Pulmonary artery endothelial cell (primary cell): ENCODE measurements at places on chromosomes 1 and 21.

GRCh38 chr1:71046891-71047634, 553 bp downstream of the PTGER3 start:
- no peak for DNase-seq

GRCh38 chr1:246214708-246215509, 292.2 kb downstream of the SMYD3 start:
- peak; percentile 64 for DNase-seq

DNA sequence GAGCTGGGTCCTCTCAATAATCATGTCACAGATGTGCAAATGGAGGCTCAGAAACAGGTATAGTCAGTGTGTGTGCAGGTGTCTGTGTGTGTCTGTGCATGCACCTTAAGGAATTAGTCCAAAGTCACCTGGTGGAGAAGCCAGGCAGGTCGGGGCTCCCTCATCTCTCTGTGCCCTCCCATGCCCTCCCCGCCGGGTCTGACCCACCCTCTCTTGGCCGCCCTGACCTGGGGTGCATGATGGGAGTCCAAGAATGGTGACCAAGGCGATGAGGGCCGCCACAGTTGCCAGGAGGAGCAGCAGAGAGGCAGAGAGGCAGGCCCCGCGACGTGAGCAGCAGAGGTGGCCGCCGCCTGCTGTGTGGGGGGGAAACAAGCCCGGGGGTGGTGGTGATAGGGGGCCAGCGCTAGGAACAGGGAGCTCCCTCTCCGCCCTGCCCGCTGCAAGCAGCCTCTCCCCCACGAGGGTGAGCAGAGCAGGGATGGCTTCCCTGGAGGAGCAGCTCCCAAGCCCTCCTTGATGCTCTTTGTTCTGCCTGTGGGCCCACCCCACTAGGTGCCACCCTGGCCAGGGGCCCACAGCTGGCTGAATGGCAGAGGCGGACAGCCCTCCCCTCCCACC, 3.9 kb downstream of the LDLRAD1 start:
- no peak for DNase-seq

DNA sequence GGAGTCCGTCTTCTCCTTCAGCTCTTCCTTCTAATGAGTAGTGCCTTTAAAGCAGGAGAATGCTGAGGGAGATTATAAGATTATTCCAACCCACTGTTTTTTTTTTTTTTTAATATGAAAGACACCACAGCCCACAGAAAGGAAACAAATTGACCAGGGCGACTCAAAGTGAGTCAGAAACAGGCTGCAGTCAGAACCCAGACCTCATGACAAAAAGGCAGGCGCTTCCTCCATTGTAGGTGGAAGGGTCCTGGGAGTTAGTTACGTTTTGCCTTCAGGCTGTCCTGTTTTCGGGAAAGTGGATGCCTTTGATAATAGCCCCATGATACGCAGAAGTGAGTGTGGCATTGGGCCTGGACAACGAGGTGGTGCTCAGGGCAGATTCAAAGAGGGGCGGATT, 21.0 kb downstream of the PLXNA2 start:
- DNase-seq, result no peak

DNA sequence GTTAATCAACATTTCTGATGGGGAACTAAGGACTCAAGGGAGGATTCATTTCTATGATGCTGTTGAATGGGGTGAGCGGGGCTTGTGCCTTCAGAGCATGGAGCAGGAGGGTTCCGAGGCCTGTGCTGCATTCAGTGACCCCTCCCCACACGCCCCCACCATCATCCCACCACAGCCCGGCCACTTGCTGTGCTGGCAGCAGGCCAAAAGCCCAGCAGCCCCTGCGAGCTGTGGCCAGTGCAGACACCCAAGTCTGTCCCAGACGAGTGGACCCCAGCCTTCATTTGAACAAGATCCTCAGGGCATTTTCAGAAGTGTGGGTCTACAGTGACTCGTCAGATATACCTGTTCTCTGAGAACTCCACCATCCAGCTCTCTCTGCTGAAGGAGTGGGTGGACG, 242.0 kb downstream of the GRIK3 start:
- DNase-seq, result no peak

- DNase-seq, result no peak
These were observed 3.1 kb downstream of the CLIC6 start for GRCh38 chr21:34671891-34672290.

GRCh38 chr1:102852613-102853012, 255.7 kb downstream of the COL11A1 start:
- DNase-seq, result no peak

- no peak for DNase-seq
These were observed 36.6 kb downstream of the RUNX3 start for GRCh38 chr1:24893431-24893830.

- DNase-seq, result no peak
These were observed 135.3 kb upstream of the DPT start for GRCh38 chr1:168864266-168864665.

GRCh38 chr1:24481101-24481500, 21.5 kb upstream of the RCAN3 start:
- no peak for DNase-seq

GRCh38 chr1:62285984-62286785, 33.0 kb downstream of the KANK4 start:
- no peak for DNase-seq

- DNase-seq, result no peak
These were observed 235.6 kb upstream of the CACYBP start for GRCh38 chr1:174764191-174764590.

DNA sequence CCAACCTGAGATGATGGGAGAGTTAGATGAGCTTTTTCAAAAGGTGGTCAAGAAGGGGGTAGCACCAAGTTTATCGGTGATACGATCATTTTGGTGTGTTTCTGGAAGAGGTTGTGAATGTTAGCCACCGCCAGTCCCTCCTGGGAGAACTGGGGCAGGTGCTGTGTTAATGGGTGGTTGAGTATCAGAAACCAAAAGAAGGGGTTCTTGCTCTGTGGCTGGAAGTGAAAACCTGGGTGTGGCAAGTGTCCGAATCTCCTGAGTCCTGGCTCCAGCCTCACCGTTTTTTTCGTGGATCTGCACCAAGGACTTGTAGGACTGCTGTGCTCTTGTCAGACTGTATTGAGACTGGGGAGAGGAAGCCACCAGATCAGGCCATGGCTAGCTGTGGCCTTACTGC, 7.8 kb downstream of the UBE2Q1 start:
- DNase-seq, result no peak

- DNase-seq, result peak; percentile 71
These were observed 139.9 kb downstream of the DHRS3 start for GRCh38 chr1:12477936-12478611.

DNA sequence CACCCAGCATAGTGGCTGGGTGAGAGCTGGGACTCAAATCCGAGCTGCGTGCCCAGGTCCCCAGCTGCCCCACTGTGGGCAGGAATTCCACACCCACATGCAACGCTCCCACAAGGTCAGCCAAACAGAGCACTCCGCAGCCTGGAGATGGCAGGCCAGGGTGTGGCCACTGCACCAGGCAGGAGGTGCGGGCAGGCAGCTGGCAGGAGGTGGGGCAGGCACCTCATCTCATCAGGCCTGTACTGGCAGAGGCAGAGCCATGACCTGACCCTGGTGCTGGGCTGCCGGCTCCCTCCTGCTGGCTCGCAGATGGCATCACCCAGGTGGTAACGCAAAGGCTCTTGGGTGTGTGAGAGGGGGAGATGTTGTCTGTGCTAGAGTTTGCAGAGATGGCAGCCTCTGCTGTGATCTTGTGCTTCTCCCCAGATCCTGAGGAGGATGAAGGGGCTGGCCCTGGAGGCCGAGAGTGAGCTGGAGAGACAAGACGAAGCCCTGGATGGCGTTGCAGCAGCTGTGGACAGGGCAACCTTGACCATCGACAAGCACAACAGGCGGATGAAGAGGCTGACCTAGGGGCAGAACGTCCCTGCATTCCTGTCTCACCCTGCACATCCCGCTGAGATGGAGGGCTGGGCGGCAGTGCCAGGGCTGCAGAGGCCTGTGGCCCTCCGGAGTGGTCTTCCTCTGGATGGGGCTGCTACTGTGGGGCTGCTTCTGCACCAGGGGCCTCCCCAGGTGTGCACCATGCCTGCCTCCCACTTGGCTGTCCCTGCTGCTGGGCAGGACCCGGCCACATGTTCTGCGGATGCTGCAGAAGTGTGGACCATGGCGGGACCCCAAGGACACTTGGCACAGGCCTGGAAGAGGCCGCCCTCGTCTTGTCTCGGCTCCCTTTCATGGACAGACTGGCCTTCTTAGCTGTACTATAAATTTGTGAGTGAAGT, 35.1 kb upstream of the PRSS38 start:
- DNase-seq, result no peak

DNA sequence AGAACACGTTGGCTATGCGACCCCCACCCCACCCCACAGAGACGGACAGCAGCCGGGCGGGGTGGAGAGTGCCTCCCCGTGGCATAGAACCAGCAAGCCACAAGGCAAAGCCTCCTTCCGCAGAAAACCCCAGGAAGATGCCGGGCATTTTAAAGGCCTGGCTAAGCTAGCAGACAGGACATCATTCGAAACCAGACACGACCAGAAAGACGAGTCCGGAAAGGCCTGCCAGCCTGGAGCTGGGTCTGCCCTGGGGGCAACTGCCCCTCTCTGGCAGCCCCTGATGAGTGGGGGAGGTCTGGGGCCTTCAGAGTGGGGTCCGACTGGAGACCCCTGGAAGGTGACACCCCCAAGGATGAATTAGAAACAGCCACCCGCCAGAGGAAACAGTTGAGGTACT, 8.5 kb downstream of the FTCD start:
- no peak for DNase-seq
